Ascending aorta (tissue), 2 donors: ENCODE measurements at places on chromosomes 7 and 10.

GRCh38 chr10:84818961-84819360 is 490.6 kb downstream of the CCSER2 start:
- DNase-seq = no peak

DNA sequence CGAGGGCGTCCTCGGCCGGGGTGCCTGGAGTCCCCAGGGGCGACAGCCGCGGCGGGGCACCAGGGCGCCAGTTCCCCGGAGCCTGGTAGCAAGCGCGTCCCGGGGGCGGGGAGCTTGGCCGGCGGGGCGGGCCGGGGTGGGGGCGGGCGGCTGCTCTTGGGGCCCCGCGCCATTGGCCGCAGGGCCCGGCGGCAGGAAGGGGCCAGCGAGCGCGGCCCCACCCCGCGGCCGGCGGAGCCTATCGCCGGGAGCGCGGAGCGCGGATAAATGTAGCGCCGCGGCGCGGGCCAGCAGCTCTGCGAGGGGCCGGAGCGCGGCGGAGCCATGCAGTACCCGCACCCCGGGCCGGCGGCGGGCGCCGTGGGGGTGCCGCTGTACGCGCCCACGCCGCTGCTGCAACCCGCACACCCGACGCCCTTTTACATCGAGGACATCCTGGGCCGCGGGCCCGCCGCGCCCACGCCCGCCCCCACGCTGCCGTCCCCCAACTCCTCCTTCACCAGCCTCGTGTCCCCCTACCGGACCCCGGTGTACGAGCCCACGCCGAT is at the start of gene HHEX:
HHEX (plus strand) TSS at position 293 of the 548 bp plus-strand sequence; CDS start at position 325, 32 bp downstream.
- no peak for DNase-seq

GRCh38 chr10:86706977-86707376 is 38.7 kb downstream of the LDB3 start:
- DNase-seq = no peak

DNA sequence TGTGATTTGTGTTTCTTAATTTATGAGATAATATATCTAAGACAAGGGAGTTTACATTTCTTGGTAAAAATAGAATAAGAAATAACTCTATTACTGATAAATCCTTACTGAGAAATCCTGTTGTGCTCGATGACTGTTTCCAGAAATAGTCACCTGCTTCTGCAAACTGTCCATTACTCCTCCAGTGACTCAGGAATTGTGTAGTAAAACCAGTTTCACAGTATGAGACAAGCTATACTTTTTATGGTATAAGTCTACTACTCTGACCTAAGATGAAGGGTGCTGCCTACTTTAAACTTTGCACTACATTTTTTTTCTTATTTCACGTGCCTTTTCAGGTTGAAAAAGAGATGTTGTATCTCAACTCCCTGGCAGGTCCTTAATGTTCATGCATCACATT is 6.8 kb upstream of the ANKRD22 start:
- DNase-seq = no peak

- DNase-seq = no peak
Measured at GRCh38 chr10:81889181-81889769, 14.3 kb downstream of the NRG3 start.

DNA sequence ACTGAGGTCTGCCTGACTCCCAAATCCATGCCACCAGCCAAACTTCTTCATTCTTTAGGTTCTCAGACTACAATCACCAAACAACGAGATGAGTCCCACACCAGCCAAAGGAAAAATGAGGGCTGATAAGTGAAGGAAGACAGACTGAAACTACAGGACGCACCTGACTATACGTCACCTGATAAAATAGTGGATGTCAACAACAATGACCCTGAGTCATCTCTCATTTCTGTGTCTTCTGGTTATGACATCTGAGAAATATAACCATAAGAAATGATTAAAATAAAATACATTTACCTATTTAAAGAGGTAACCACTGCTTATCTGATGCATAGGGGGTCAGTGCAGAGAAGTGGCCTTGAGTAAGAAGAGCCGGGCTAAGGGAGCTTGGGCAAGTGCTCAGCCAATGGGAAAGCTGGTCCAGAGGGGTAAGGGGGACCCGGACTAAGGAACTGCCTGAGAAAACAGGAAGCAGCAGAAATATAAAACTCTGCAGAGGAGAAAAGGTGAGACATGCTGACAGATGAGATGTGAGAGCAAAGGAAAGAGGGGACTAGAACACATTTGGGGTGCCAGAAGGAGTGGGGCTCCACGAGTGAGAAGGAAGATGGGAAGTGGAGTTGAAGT is 51.8 kb downstream of the HIPK2 start:
- no peak for DNase-seq

DNA sequence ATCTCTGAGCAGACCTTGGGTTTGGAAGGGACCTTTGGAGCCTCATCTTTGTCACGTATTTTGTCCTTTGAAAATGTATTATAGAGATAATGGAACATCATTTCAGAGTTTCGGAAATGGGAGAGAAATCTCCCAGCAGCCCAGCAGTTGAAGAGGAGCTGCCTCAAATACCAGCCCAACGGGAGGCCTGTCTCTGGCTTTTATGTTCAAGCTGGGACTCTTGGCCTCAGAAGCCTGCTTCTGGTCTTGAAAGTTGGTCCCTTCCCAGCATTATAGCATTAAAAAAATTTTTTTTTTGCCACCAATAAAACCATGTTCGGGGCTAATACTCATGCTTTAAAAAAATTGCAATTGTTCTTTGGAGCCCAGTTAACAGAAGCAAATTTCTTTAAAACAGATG is 73.4 kb upstream of the CTBP2 start:
- DNase-seq = no peak

GRCh38 chr7:143492043-143492471 is 14.4 kb downstream of the TAS2R41 start:
- no peak for DNase-seq
